ENCODE measurements at places on chromosomes 1 and 21. TPM values are rescaled to one million over a fixed set of nuclear protein-coding genes. Genes with fewer than 3 reads are reported as not detected.

KCNK2 gene
- total RNA-seq: not detected

MASP2 gene
- total RNA-seq: not detected

NTMT2 gene
- not detected for total RNA-seq

IGSF21 gene
- total RNA-seq: not detected

EPHA2 gene
- total RNA-seq: 66.0 TPM

Data from smooth muscle cell of the coronary artery (primary cell).